Fibroblast of villous mesenchyme (primary cell): ENCODE measurements at places on chromosomes 5 and 9. TPM values are rescaled to one million over a fixed set of nuclear protein-coding genes. Genes with fewer than 3 reads are reported as not detected.

TSLP gene
- total RNA-seq, result 0.32 and 0.43 TPM in 2 replicates

SLC6A7 gene
- total RNA-seq, result under 0.01 TPM in 2 replicates

FGD3 gene
- total RNA-seq, result under 0.01 TPM in 1 of 2 replicates, not detected in the other

FBXO38 gene
- 74.7 and 99.5 TPM in 2 replicates for total RNA-seq

CARTPT gene
- not detected in 2 replicates for total RNA-seq

SH3RF2 gene
- 0.97 and 2.2 TPM in 2 replicates for total RNA-seq

FLT4 gene
- total RNA-seq, result under 0.01 and 0.43 TPM in 2 replicates

GLRA1 gene
- total RNA-seq, result not detected in 2 replicates

SNCB gene
- total RNA-seq, result not detected in 2 replicates

HBEGF gene
- total RNA-seq, result 7.4 and 9.5 TPM in 2 replicates

PCDH12 gene
- under 0.01 TPM in 1 of 2 replicates, not detected in the other for total RNA-seq

PCDHGB3 gene
- total RNA-seq, result 3.9 and 5.2 TPM in 2 replicates

SPINK13 gene
- not detected in 2 replicates for total RNA-seq

FOXD4 gene
- total RNA-seq, result under 0.01 and 0.43 TPM in 2 replicates

IER5L gene
- 60.5 and 75.7 TPM in 2 replicates for total RNA-seq

FAM163B gene
- total RNA-seq, result not detected in 2 replicates

ANKRD18A gene
- under 0.01 TPM in 1 of 2 replicates, not detected in the other for total RNA-seq
